GM13976 (cell line): ENCODE measurements at places on chromosomes 4 and X.

DNA sequence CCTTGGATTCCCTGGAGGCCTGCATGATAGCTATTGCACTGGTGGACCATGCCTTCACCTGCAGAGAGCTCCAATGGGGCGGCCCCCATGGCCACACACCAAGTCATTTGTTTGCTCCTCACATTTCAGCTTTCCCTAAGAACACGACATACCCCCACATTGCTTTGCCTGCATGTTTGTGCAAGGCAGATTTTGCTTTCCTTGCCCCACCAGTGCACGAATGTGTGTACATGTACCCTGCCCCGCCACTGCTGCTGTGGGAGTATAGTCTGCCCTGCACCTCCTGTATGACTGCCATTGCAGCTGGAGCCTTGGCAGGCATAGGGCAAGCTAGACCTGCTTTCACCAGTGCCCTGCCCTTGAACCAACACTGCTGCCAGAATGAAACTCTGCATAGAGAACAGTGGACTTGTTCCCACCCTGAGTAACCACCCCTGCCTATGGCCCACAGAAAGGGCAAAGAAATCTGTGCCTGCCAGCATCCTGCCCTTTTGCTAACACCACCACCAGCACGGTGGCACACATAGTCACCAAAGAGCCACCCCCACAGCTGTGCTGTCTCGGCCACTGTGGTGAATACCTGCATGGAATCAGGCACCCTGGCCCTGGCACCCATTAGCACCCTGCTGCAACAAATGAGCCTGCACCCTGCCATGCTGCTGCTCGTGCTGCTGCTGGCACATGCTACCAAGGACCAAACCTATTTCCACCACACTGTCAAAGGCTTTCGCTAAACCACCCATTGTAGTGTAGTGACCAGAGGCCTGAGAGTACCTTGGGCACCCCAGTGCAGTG lies 661.7 kb upstream of the FAM241A start:
- no peak for DNase-seq

DNA sequence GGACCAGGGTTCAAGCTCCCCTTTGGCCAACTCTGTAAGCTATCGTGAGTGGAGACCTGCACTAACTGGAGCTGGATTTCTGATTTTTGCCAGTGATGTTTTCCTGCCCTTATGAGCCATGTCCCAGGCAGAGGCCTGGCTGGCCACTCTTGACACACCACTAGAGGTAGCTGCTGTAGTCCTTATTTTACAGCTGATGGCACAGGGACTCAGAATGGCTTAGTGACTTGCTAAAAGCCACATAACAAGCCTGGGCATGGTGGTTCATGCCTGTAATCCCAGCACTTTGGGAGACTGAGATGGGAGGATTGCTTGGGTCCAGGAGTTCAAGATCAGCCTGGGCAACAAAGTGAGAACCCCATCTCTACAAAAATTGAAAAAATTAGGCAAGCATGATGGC lies 33.4 kb downstream of the CYTL1 start:
- DNase-seq: no peak

DNA sequence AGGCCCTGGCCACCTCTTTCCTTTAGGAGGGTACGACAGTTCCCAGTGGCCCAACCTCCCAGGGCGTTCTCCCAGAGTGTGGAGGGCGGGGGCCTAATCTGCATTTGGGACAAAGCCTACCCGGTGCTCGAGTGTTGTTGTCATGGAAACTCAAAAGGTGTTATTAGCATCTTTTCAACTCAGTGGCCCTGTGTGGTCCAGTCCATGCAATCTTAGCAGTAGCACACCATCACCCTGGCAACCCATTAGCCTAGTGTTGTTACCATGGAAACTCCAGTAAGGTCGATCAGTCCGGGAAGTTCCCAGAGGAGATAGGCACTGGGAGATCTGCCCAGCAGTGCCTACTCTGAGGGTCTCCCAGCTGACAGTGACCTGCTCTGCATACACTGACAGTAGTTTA lies 20.2 kb downstream of the APLN start:
- DNase-seq: no peak

DNA sequence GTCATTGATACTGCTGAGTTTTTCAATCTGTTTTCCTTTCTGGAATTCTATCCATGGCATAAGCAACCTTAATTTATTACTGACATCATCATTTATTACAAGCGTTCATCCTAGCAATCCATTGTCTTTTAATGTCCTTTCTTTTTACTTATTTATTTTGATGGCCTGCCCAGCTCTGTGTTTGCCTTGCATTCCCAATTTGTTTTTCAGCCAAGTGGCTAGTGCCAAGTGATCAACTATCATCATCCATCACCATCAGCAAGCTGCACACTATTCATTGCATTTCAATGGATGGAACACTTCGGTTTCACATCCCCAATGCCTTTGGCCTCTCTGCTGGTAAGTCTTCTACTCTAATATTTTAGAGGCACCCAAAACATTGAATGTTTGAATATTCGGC lies 831.7 kb upstream of the EPHA5 start:
- no peak for DNase-seq

GRCh38 chrX:29477878-29478277 lies 737.5 kb upstream of the MAGEB2 start:
- DNase-seq: peak; percentile 11

DNA sequence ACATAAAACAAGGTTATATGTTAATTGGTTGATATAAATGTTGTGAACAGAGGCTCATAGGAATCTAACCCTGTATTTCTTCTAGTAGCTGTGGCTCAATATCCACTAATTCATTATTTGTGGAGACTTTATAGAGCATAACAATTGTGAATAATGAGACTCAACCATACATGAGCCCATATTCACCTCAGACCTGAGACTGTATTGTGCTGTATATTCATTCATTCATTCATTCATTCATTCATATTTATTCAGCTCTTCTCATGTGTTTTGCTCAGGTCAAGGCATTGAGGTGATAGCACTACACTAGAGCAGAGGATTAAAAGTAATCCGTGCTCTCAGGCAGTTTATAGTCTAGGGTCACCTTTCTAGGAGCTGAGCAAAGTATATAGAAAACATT lies 24.5 kb upstream of the ANXA3 start:
- no peak for DNase-seq

- DNase-seq: no peak
Measured at GRCh38 chr4:1136048-1136447, 22.7 kb upstream of the RNF212 start.

DNA sequence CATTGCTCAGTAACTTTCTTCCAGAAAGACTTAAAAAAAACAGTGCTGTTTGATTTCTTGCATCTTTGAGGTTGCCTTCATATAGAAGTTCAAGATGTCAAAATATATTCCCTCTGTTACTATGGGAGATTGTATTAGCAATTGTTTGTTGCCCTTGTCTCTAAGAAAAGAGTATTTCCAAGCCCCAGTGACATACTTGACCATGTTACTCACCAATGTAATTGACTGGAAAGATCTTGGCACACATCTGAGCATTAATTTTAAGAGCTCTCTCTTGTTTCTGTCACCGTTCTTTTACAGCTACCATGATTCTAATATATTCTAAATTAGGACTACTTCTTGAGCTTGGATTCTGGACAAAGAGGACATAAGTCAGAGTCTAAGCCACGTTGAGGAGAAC lies 902.7 kb upstream of the EPHA5 start:
- DNase-seq: no peak

- DNase-seq: no peak
Measured at GRCh38 chr4:8862800-8863685, 8.6 kb downstream of the HMX1 start.

GRCh38 chr4:145299380-145300076 lies 119.1 kb upstream of the OTUD4 start:
- DNase-seq: peak; percentile 35

- no peak for DNase-seq
Measured at GRCh38 chrX:40094041-40094899, 3.5 kb downstream of the BCOR start.
